HCEC 1CT (cell line): ENCODE measurements at places on chromosomes 1 and 21.
A peak's percentile ranks its signal among the peaks of the same experiment; 100 is the strongest.

- no peak for DNase-seq
Observed at GRCh38 chr1:164983023-164983650, 373.4 kb downstream of the LMX1A start.

DNA sequence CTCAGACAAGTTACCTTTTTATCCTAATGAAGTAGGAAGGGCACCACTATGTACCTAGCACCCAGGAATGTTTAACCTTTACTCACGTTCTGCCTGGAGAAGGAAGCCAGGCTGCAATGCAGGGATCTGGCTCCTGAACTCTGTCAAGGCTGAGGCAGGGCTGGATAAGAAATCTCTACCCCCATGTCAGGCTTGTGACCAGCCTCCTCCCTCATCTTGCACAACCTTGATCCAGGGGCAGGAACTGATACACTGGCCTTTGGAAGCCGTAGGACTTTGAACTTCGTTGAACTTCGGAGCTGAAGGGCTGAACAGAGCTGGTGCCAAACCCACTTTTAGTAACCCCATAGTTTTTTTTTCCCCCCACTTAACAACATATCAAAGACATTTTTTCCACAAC lies 8.0 kb upstream of the AKR1A1 start:
- DNase-seq, result no peak

DNA sequence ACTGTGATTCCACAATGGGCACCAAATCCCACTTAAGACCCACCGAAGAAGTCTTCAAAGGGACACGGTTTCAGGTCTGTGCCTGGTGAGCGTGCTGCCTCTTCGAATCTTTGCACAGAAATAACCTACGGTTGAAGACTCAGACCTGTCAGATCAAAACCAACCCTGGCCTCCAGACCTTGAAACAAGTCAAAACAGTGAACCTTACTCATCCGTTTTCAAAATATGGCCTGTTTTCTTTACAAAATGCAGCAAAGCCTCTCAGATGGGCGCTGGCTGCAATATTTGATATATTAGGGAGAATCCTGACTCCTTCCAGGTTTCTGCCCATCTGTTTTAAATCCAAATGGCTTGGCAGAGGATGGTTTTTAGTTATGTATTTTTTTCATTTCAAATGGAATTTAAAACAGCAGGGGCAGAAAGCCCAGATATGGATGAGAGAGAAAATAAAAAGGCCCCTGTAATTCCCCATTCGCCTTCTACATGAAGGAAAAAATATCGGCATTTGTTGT lies 14.0 kb downstream of the JUN start:
- no peak for DNase-seq

GRCh38 chr1:212070720-212071302 lies 35.3 kb downstream of the DTL start:
- peak; percentile 50 for DNase-seq

DNA sequence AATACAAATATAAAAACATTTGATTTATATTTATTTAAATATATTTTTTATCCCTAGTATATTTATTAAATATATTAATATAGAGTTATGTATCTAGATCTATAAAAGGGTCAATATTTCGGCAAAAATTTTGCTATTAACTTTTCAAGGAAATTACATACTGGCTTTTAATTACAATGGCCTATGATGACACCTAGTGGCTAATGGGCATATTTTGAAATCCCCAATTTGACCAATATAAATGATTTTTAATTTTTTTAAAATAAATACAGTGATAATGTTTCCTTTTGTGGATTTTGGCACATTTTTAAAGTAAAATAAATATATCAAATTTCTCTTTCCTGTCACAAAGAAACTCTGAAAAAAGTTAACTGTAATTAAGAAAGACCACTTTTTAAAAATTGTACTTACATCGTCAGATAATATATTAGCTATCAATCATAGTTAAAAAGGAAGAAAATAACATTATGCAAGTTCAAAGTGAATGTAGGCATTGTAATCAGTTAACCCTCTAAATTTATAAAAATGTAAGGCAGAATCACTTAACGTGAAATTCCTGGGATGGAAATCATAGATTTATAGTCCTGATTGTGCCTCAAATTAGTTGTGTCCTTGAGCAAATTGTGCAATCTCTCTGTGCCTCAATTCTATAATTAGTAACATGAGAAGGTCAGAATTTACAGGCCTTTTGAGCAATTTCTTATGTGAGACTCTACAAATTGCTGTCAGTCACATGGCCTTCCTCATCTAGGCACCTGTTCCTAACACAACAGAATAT lies 25.6 kb upstream of the RGS13 start:
- DNase-seq, result peak; percentile 34

DNA sequence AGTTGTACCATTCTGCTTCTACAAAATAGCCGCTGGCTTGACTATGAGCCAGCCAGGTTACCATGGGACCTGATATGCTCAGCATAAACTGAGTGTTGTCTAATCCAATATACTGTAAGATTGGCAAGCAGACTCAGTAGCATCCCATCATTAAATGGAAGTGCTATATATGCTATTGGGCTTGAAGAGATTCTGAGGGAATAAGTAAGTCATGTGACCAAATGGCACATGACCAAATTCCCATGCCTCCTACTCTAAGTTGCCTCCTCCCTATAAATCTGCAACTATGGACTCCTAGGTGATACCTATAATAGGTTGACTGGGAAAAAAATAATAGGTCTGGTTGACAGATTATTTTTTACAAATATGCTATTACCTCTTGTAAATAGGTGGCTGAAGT lies 698.6 kb downstream of the BRINP3 start:
- no peak for DNase-seq

DNA sequence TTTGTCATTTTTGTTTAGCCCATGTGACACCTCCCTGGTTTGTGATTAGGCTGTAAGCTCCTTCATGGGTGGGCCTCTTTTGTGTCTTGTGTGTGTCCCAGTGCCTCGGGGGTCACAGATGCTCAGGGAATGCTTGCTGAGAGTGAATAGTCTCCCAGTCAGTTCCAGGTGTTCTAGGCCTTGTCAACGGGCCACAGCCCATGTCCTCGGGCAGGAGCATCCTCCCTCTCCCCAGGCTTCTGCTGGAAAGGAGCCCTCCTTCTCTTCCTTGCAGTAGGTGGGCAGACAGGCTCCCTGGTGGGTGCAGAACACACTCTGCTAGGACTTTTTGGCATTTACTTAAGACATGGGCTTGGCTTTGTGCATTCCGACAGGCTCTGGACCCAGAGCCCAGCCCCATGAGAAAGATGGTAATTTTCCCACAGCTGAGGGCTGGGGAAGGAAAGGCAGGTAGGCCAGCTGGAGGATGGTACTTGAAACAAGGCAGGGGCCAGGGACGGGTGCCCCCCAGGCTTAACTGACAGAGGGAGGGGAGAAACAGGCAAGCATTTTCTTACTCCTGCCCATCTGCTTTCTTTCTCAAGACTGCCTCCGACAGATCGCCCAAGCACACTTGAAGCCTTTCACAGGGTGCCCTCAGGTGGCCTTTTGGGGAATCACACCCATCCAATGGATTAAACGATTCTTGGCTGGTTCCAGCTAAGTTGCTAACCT lies 7.1 kb upstream of the CPLANE2 start:
- peak; percentile 62 for DNase-seq

GRCh38 chr1:245448975-245449431 lies 294.2 kb downstream of the KIF26B start:
- DNase-seq, result no peak

DNA sequence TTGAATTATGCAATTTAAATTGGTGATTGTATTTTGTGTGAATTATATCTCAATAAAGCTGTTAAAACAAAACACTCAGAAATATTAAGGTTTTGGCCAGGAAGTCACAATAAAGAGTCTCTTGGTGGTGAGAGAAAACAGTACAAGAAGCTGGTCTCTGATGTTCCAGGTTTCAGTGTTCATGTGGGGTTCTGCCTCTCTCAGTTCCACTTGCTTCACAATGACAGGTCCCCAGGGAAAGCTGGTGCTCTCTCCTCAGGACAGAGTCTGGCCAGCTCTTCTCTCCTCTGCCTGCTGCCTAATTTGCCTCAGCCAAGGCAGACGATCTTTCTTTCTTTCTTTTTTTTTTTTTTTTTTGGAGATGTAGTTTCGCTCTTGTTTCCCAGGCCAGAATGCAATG lies 342.9 kb upstream of the PLXNA2 start:
- no peak for DNase-seq
